ENCODE measurements at places on chromosomes 2 and 18.

- no peak for DNase-seq
These were observed 44.6 kb upstream of the TUBA3D start for GRCh38 chr2:131431336-131431735.

DNA sequence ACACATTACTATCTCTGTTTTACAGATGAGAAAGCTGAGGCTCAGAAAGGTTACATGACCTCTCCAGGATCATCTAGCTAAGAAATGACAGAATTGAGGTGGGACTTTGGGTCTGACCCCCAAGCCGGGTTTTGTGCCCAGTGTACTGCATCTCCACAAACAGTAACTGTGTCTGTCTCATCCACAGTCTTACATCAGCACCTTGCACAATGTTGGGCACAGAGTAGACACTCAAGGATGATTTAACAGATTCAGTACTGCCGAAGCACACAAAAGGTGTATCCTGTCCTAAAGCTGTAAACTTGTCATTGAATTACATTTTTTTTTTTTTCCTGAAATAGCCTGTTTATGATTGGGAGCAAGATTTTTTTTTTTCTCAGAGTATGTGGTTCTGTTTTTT, 84.8 kb downstream of the ADCYAP1 start:
- DNase-seq, result no peak

DNA sequence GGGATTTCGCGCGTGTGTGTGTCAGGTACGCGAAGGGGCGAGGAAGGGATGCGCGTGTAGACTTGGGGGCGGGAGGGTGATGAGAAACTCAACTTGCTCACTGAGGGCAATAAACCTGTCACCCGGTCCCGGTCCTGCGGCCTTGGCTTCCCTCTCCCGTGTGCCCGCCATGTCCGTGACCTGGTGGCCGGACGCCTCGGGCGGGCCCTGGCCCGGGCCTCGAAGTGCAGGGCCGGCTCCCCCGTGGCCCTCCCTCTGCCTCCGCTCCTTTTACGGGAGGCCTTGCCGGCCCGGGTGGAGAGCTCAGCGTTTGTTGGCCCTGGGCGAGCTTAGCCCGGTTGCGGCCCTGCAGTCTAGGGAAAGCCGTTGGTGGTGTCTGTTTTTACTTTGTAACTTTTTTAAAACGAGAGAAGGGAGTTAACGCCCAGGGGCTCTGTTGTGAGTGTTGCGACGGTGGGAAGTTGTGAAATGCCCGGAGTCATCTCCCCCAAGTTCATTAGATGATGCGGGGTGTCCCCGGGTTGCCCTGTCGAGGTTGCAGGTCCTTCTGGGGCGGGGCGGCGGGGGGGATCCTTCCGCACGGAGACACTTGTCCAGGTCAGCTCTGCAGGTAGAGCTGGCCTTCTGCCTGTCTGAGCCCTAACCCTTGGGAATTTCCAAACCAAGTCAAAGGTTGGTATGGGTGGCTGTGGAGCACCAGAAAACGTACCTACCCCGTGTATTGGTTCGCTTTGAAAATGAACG, 883 bp downstream of the SMCHD1 start:
- DNase-seq, result peak; percentile 61

DNA sequence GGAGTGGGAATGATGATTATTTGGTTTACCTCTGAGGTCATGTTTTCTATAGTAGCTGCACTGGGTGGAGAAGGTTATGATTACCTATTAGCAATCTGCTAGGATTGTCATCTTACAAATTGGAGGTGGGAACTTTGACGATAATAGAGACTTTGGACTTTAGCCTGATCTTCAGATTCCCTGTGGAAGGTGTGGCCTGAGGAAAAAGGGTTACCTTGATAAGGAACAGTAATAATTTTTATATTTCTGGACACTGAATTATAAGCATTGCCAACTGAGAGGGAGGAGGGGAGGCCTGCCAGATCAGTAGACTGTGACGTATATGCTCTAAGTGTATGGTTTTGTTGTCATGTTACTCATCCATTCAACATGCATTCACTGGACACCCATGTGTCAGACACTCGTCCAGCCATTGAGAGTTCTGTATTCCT, 183.4 kb upstream of the FOSL2 start:
- DNase-seq, result no peak

GRCh38 chr2:20110876-20111275, 59.4 kb upstream of the LAPTM4A start:
- no peak for DNase-seq

DNA sequence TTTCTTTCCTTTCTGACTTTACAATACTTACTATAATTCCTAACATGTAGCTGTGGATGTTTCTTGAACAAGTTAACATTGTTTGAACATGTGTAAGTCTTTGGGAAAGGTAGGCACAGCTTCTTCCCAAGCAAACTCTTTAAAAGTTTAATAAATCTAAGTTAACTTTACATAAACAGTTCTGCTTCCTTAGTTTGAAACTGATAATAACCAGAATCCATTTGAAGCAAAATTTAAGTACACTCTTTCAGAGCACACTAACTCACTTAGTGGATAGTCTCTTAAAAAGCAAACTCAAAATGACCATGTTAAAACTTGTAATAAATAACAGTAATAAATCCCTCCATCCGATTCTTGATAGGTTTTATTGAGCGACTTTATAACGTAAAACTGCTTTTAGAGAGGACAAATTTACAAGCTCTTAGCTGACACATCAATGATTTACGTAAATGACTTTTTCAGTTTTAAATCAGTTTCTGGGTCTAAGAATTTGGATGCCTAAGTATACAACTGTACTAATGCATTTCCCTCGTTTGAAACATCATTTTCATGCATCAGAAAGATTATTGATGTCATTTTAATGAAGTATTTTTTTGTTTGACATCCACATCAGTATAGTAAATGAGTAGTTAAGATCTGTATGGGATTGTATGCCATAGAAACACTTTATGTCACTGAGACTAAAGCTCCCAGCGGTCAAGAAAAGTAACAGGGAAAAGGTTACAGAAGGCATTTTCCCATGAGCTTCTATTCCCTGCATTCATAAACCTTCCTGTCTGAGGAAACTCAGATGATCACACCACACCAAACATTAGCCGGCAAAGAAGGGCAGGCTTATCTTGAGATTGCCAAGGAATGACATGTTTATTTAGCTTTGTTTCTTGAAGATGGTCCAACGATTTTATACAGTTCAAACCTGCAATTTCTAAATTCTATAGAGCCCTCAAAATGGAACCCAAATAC, 67.5 kb downstream of the PDE1A start:
- DNase-seq, result no peak

GRCh38 chr2:151857650-151858049, 29.4 kb upstream of the ARL5A start:
- DNase-seq, result no peak

DNA sequence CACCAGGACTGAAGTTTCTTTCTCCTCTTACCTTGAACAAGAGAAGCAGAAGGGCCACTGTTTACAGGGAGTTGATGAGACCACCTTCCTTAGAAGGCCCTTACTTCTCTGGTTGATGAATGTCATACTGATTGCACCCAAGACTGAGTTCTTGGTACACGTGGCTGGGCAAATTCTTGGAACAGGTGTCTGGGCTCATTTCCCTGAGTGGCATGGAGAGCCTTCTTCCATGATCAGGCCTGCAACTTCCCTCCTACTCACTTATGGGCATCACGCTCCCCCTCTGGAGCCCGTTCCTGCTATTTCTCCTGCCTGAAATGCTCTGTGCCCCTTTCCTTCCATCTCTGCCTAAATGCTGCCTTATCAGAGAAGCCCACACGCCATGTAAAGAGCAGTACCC, 110.3 kb downstream of the PTPRM start:
- no peak for DNase-seq

DNA sequence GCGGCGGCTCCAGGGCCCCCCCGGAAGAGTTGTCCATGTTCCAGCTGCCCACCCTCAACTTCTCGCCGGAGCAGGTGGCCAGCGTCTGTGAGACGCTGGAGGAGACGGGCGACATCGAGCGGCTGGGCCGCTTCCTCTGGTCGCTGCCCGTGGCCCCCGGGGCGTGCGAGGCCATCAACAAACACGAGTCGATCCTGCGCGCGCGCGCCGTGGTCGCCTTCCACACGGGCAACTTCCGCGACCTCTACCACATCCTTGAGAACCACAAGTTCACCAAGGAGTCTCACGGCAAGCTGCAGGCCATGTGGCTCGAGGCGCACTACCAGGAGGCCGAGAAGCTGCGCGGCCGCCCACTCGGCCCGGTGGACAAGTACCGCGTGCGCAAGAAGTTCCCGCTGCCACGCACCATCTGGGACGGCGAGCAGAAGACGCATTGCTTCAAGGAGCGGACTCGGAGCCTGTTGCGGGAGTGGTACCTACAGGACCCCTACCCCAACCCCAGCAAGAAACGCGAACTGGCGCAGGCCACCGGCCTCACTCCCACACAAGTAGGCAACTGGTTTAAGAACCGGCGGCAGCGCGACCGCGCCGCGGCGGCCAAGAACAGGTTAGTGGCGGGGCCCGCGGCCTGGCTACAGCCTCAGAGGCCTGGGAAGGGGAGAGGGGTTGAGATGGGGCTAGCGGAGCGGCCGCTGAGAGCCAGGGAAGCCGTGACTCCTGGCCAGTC, 965 bp downstream of the SIX3 start:
- peak; percentile 32 for DNase-seq

DNA sequence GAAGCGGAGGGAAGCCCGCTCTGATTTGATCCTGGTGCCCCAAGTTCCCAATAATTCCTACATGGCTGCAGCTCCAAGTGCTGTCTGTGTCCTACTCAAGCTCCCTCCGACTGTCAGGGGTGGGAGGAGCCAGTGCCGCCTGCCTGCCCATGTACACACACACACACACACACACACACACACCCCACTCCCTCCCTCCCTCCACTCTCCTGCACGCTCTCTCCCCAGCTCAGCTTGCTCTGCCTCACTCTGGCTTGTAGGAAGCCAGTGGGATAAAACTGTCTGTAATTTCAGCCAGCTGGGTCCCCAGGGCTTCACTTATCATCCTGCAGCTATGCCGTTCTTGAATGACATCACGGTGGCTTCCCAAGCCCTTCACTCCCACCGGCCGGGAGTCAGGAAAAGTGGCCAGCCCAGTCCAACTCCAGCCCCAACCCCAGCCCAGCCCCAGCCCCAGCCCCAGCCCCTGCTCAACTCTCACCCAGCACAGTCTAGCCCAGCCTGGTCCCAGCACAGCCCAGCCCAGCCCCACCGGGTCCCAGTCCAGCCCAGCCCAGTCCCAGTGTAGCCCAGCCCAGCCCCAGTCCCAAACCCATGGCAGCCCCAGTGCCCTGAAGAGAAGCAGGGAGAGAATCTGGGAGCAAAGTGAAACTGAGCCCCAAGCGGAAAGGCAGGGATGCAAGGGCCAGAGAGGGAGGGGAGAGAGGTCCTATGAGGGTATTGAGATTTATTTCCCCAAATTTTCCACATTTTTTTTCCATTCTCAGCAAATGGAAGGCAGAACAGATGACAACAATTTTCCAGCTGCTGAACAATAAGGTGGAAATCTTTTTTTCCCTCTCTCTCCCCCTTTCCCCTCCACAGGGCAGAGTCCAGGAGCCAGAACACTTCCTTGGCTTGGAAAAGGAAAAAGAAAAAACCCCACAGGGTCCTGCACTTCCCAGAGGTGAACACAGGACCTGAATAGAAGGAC, 144.0 kb downstream of the TNS1 start:
- no peak for DNase-seq

- DNase-seq, result no peak
These were observed 112.7 kb upstream of the DLX2 start for GRCh38 chr2:172215172-172215935.

- no peak for DNase-seq
These were observed 58.6 kb downstream of the MMADHC start for GRCh38 chr2:149528983-149529382.

DNA sequence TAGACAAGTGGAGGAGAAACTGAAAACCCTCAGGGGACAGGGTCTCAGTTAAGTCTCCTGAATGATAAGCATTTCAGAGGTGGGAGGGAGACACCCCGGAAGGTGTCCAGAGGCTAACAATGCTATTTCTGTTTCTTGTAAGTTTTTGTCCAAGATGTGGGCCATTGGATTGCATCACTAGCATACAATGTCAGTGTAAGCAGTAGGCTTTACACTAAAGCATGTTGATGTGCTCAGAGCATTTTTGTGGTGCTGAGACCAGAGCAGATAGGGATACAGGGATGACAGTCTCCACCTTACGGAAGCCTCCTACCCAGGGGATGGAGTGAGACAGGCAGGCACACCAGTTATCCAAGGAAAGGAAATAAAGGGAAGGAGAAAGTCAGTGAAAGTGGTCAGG, 2.2 kb upstream of the IL1R1 start:
- no peak for DNase-seq

DNA sequence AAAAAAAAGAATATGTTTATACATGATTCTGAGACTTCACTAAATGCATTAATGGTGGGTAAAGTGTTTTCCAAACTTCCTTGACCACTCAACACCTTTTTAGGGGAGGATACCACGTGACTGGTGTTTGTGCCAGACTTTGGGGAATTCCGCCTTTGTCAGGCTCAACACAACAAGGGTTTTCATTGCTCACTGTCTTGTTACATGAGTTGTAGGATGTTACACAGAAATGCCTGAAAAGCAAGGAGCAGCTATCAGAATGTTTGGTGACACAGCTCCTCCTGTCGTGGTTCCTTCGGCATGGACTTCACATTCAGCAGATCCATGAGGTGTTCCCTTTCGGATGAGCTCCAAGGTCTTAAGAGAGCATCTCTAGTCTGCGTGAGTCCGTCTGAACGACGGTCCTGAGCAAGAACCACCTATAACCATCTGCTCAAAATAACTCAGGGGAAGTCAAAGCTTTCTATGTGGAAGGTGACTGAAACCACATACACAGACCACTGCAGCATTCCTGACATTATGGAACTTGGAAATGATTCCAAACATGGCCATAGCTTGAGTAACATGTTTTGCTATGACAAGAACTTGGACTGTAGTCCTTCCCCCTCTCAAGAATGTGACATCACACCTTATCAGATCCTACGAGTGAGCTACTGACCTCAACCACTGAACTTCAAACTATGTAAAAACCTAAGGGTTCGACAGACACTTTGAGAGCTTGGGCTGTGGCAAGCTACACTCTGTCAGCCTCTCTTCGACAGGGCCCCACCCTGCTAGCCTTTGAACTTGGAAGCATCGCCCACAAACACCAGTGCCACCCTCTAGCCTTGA, 57.5 kb downstream of the MCFD2 start:
- no peak for DNase-seq

GRCh38 chr2:220961143-220961860, 610.8 kb downstream of the EPHA4 start:
- no peak for DNase-seq

- no peak for DNase-seq
These were observed 16.1 kb upstream of the ALLC start for GRCh38 chr2:3641841-3642421.

- no peak for DNase-seq
These were observed 399.8 kb downstream of the SATB2 start for GRCh38 chr2:199057936-199058335.

DNA sequence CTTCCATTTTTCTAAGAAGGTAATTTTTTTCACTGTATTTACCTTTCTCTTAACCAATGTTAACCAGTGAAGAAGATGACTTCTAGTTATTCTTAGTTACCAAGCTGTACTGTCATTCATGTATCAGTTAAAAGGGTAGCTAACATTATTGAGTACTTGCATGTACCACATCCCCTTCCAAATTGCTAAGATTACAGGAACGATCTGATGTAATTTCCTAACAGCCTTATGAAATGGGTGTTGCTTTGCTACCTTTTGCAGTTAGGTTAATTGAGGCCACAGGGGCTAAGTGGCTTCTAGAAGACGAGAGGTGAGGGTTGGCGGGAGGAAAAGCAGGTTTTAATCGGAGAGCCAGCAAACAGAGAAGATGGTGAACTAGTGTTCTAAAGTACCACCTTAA, 1.8 kb upstream of the SULT6B1 start:
- DNase-seq, result no peak
